Stimulated activated CD8-positive, alpha-beta memory T cell treated with anti-CD3 and anti-CD28 coated beads, Interleukin-4, amount 100 ng/mL, for 48 hours (primary cell): ENCODE measurements at places on chromosomes 12 and 14.

DNA sequence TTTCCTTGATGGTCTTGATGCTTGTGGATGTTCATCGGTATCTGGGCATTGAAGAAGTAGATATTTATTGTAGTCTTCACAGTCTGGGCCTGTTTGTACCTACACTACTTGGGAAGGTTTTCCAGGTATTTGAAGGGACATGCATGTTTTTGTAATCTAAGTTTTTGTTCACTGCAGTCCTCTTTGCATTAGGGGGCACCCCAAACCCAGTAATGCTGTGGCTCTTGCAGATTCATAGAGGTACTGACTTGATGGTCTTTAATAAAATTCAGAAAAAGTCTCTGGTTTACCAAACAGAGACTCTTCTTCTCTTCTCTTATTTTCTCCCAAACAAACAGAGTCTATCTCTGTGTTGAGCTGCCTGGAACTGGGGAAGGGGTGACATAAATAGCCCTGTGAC lies 150.9 kb upstream of the SLC16A7 start:
- no peak for DNase-seq

DNA sequence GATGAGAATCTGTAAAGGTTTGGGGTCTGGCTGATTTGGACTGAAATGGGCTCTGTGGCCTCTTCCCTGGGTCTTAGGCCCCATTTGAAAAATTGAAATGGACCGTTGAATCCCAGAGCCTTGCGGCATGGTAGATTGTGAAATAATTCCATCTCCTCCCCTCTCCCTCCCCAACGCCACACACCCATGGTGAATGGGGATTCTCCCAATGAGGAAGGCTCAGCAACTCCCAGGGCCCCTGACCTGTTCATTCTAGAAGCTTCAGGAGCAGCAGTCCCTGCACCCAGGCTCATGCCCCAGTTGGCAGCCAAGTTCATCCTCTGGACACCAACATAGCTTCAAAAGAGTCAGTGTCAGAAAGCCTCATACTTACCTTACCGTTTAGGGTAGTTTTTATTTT lies 217.4 kb downstream of the ZFP36L1 start:
- DNase-seq = no peak

GRCh38 chr14:64005822-64006221 lies 153.0 kb downstream of the SYNE2 start:
- DNase-seq = no peak

DNA sequence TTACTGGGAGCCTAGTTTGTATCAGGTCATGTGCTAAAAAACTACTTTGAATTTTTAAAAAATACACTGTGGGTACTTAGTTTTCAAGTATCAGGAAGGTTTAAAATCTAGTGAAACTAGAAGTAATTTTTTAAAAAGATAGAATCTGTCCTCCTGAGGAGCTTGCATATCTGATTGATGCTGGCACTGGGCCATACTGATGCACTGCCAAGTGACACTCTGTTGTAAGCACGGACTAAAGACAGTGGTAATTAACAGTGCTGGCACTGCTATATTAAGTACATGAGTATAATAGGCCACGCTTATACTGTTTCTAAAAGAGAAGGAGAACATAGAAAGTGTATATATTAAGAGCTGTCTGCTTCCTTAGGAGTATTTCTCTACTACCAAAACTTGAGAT lies 10.0 kb upstream of the TBC1D30 start:
- no peak for DNase-seq

DNA sequence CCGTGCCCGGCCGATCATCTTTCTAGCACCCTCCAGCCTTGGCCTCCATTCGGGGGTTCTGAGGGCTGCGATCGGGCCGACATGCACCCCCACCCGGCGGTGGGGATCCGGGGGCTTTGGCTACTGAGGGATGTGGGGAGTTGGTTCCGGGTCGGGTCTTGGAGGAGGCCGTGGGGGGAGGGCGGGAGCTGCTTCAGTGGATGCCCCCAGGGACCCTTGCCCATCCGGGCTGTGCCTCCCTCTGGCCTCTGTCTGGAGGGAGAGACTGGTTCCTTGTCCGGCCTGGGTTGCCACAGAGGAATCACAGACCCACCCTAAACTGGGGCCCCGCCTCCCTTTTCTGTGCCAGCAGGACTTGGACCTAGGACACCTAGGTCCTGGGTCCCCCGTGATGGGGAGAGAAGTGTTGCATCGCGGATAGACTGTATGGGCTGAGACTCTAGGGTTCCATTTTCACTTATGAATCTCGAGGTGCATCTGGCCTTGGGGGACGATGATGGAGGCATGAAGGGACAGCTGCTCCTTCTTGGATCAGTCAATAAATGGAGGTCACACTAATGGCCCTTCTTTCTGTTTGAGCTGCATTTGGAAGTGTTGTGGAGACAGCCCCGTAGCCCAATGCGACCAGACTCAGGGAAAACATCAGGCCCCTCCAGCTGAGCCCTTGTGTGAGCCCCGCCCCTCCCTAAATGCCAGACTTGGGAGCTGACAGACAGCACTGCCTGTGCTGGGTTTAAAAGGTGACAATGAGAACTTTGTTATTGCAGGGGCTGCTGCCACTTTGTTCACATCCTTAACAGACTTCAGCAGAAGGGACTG lies 577 bp downstream of the DTX3 start:
- DNase-seq = no peak

DNA sequence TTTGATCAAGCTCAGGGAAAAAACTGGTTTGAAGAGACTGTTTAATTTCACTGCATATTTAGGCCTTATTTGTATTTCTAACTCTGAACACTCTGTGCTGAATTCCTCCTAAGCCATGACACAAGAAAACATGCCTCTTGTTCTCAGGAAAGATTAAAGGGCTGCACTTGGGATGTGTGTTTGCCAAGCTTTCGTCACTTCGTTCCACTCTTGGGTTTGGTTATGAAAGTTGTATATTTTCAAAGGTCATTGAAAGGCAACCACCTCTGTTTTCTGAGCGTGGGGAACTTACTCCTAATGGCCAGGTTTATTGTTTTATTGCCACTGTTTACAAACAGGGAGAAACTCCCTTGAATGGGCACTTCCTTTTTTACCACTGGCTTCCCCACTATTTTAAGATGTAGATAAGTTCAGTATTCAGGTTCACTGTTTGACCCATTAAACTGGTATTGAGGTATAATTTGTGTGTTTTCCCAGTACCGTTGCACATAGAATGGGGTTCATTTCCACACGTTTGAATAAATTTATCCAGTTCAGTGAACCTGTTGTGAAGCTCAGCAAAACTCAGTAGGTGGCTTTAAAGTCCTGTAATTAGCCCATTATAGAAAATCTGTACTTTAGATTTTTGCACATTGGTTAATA lies 65.3 kb downstream of the NKX2-1 start:
- no peak for DNase-seq

DNA sequence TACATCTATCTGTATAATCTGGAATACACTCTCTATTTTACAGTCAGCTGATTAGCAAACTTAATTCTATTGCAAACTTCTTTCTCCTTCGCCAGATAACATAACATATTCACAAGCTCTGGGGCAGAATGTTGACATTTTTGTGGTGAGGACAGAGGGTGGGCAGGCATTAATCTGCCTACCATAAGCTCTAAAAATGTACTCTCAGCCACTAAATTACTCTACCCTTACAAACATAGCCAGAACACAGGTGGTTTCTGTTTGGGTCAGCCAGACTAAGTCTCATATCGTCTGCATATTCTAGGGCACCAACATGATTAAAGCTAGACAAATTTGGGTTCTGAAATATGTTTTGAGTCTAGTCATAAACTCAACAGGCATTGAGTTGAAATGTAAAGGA lies 90.1 kb downstream of the SLC6A15 start:
- DNase-seq = no peak

GRCh38 chr14:85085981-85086380 lies 444.0 kb upstream of the FLRT2 start:
- no peak for DNase-seq

- DNase-seq = no peak
Measured at GRCh38 chr12:131281016-131281415, 327.3 kb downstream of the ADGRD1 start.

DNA sequence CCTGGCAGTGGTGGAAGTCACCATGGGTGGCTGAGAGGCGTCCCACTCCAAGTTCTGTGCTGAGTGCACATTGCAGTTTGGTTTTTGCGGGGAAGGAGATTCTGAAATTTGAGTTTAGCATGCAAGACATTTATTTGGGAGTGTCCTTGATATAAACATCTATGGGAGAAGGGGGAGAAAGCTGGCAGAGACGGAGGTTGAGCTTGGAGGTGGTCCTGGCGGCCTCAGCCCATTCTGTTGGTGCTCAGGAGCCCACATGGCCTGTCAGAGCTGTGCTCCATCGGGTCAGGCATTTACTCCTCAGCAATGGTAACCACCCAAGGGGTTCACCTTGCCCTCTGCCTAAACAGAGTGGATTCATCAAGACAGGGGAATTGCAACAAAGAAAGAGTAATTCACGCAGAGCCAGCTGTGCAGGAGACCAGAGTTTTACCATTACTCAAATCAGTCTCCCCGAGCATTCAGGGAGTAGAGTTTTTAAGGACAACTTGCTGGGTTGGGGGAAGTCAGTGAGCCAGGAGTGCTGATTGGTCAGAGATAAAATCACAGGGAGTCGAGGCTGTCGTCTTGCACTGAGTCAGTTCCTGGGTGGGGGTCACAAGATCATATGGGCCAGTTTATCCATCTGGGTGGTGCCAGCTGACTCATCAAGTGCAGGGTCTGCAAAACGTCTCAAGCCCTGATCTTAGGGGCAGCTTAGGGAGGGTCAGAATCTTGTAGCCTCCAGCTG lies 323.3 kb upstream of the TMEM132C start:
- no peak for DNase-seq

DNA sequence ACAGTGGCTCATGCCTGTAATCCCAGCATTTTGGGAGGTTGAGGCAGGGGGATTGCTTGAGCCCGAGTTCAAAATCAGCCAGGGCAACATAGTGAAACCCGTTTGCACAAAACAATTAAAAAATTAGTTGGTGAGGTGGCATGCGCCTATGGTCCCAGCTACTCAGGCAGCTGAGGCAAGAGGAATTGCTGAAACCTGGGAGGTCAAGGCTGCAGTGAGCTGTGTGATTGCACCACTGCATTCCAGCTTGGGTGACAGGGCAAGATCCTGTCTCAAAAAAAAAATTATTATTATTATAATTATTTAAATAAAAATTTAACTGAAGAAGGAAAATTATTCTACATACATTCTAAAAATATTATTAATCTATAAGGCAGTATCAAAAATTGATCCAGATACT lies 164.1 kb downstream of the ITPR2 start:
- DNase-seq = no peak

DNA sequence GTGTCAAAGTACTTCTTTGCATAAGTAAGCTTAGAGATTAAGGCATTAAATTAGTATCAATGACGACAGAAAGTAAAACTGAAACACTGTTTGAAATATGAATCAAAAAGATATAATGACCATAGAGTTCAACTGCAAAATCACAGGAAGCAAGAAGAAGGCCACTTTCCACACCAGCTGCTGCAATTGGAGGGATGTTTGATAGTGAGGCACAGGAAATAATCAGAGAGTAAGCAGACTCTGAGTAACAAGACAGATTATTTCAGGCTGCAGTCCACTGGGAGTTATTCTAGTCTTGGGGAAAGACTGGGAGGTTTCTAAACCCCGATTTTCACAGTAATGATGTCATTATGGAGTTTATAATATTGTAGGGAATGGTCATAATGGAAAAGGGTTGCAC lies 12.9 kb downstream of the MDGA2 start:
- no peak for DNase-seq

GRCh38 chr12:19964549-19964948 lies 403.8 kb upstream of the PDE3A start:
- DNase-seq = no peak

DNA sequence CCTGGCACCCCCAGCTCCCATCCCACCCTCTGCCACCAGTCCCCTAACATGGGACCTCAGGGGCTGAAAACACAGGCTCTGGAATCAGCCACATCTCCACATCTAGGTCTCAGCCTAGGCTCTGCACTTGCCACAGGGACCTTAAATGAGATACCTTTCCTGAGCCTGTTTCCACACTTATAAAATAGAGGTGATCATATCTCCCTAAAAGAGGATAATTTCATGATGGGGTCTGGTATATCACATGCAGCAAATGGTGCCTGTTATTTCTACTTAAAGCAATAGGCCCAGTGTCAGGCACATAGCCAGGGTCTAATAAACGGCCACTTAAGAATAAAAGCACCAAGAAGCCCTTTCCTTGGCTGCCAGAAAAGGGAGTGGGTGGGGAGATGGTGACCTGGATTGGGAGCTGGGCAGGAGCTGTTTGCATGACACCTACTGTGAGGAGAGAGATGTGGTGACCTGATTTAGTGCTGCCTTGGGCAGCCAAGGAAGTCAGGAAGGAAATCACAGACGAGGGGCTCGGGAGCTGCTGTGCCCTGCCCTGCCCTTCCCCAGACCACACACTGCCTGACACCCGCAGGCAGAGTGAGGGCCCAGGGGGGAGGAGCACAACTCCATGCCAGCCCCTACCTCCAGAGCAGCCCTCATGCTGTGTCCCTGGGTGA lies 71.2 kb downstream of the IRF2BPL start:
- DNase-seq = no peak

DNA sequence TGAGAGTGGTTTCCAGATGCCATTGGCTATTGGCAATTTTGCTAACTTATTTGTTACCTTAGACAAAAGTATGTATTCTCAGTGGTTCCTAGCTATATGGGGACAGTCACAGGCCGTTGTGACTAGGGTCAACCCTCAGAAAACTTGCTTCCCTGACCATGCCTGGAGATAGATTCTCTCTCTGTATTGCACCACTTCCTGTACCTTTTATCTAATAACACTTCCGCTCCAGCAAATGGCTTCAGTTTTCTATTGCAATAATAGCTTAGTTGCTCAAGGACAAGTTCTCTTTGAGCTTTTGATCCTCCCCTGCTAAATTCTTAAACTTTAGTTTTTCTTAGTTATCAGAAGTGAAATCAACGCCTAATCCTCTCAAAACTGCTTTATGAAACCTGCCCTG lies 338.0 kb downstream of the RMST start:
- no peak for DNase-seq

- no peak for DNase-seq
Measured at GRCh38 chr12:93621986-93622385, 49.5 kb downstream of the SOCS2 start.

- DNase-seq = no peak
Measured at GRCh38 chr12:68867606-68868005, 59.6 kb downstream of the MDM2 start.

DNA sequence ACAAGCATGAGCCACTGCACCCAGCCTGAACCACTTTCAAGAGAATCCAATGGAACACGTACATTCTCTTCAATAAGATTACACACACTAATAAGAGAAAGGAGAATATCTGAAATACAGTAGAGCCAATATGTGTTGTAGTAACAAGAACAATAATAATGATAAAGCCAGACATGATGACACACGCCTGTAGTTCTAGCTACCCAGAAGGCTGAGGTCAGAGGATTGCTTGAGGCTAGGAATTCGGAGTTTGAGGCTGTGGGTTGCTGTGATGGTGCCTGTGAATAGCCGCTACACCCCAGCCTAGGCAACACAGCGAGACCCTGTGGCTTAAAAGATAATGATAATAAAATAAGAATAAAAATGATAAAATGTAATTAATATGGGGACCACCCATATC lies 15.6 kb downstream of the APOBEC1 start:
- DNase-seq = no peak

- DNase-seq = peak; percentile 37
Measured at GRCh38 chr12:124273630-124274029, 21.3 kb upstream of the RFLNA start.
